ENCODE measurements at places on chromosomes 6 and 20.

- no peak for DNase-seq
These were observed 714.1 kb downstream of the DHX35 start for GRCh38 chr20:39676241-39676640.

DNA sequence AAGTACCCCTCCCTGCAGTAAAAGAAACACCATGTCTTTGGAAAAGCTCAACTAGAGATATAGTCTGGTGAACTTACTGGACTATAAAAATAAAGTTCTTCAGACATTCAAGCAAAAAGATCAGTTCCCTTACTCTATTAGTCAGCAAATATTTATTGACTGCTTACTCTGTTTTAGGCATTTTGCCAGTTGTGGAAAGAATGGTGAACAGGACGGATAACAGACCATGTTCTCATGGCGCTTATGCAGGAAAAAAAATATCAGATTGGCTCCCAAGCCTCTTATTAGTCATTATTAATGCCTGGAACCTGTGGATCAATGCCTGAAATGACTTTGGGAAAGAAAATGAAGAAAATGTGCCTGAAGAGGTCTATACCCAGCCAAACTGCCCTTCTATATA lies 282.2 kb upstream of the EPHA7 start:
- no peak for DNase-seq

DNA sequence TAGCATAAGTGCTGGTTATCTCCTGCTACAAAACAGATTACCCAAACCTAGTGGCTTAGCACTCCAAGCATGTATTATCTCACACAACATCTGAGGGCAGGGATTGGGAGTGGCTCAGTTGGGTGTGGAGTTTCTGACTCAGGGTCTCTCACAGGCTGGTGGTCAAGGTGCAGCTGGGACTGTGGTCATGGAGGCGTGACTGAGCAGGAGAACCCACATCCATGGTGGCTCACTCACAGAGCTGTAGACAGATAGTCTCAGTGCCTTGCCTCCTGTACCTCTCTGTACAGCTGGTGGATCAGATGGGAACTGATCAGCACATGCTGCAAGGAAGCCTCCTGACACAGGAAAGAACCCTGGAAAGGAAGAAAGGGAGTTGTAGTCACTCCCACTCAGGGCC lies 83.1 kb upstream of the CST7 start:
- DNase-seq: no peak

GRCh38 chr6:158910484-158911440 lies 89.2 kb downstream of the RSPH3 start:
- DNase-seq: no peak

GRCh38 chr20:58218665-58219341 lies 9.7 kb downstream of the ANKRD60 start:
- no peak for DNase-seq

DNA sequence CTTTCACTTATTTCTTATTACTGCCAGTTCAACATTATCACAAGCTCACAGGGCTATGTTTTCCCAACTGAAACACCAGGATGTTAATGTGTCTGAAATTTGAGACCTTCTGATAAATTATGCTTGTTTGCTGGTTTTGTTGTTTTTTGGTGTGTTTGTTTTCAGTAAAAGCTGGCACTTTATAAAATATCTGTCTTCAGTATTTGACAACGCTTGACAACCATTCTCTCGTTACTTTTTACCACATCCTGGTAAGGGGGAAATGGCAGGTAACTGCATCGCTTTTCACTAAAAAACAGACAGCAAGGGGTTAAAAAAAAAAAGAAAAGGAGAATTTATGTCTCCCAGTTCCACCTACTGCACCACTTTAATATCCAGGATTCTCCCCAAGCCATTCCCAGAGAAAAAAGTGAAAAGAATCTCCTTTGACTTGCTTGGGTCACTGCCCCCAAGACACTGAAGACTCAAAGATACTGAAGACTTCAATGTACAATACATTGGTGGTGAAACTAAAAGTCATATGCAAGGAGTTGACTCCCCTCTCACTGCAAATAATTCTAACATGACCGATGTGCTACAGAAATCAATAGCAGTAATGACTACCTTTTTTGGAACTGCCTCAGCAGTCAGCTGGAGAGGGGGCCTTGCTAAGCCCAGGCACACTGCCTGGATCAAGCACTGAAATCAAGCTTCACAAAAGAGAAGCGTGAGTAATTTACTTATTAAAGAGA lies 88.9 kb downstream of the HIVEP2 start:
- DNase-seq: no peak

- DNase-seq: no peak
These were observed 850.0 kb downstream of the DHX35 start for GRCh38 chr20:39812116-39812515.

GRCh38 chr6:52394251-52394666 lies 25.9 kb upstream of the EFHC1 start:
- DNase-seq: no peak

GRCh38 chr20:50367739-50368375 lies 142.3 kb upstream of the PTPN1 start:
- DNase-seq: no peak
